Progenitor cell of endocrine pancreas (in vitro differentiated cells): ENCODE measurements at places on chromosomes 12 and 14. TPM values are rescaled to one million over a fixed set of nuclear protein-coding genes. Genes with fewer than 3 reads are reported as not detected.

DNA sequence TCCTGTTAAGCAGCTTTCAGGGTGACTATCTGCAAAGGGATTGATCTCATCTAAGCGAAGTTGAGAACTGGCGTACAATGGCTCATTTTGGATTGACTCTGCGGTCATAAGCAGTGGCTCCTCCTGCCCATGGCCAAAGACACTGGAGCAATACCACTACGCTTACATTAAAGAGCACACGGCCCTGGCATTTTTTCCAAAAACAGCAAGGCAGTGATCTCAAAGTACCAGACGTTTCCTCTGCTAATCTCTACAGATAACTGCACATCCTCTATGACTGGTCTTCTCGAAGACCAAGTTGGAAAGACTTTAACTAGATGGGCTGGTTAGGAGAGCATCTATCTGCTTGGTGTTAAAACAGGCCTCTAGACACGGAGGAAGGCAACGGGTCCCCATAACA is 2.7 kb downstream of the PITPNM2 start:
- H3K36me3 ChIP-seq = no peaks in the 10 kb centered on the region
- peaks cover 62% of the 10 kb centered on the region for H3K27me3 ChIP-seq
- peak overlapping the region; percentile 36 for H3K4me3 ChIP-seq
- peaks cover 8% of the 10 kb centered on the region for H3K4me1 ChIP-seq
- no peak overlapping the region for H3K27ac ChIP-seq

DNA sequence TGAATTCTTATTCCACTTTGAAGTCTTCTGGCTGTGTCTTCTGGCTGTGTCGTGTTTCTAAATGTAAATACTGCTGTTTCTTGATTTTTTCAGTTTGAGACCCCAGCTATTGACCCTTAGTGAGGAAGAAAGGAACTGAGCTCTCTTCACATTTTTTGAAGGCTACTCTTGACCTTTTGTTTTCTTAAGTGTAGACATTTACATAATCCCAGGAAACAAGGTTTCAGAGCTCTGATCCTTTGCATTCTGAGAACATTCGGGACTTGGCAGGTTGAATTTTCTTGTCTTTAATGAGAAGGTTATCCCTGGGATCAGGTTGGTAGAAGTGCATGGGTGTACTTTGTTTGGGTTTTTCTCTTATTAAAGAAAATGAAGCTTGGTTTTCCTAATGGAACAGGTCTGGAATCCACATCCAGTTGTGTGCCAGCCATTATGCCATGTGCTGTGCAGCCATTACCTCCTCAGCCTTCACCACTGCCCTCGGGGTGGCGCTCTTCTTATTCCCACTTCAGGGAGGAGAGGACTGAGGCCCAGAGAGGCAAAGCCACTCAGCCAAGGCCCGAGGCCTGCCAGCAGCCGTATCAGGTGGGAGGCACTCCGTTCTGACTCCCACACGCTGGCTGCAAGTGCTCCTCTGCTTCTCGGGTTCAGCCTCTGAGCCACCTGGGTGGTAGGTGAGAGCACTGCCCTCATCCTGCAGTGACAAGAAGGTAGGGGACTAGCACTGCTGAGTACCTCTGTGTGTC is 120.9 kb downstream of the BEGAIN start:
- H3K36me3 ChIP-seq = peaks cover 3% of the 10 kb centered on the region
- no peak overlapping the region for H3K4me3 ChIP-seq
- peaks cover 1% of the 10 kb centered on the region for H3K4me1 ChIP-seq
- H3K27me3 ChIP-seq = peaks cover 11% of the 10 kb centered on the region

- no peak for DNase-seq
- H3K27me3 ChIP-seq = no peaks in the 10 kb centered on the region
- H3K4me1 ChIP-seq = peaks cover 2% of the 10 kb centered on the region
- no peak overlapping the region for H3K4me3 ChIP-seq
These were observed 11.7 kb downstream of the KDM2B start for GRCh38 chr12:121568971-121569751.

DNA sequence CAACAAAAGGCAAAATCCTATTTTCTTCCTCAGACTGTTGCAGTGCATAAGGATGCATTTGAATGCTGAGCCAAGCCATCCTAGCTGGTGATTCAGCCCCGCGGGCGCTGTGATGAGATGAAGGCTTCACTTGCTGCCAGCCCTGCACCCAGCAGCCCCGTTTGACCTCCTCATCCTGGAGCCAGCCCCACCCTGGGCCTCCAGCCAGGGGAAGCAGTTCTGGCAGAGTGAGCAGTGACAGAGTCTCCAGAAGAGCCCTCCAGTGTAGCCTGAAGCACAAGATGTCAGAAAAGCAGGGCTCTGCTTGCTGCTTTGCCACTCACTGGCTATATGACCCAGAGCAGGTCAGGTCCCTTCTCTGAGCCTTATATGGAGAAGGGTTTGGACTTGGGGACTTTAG is 96.2 kb upstream of the HSPB8 start:
- no peak overlapping the region for H3K27ac ChIP-seq
- peaks cover 60% of the 10 kb centered on the region for H3K27me3 ChIP-seq
- H3K4me1 ChIP-seq = peaks cover 4% of the 10 kb centered on the region

DNA sequence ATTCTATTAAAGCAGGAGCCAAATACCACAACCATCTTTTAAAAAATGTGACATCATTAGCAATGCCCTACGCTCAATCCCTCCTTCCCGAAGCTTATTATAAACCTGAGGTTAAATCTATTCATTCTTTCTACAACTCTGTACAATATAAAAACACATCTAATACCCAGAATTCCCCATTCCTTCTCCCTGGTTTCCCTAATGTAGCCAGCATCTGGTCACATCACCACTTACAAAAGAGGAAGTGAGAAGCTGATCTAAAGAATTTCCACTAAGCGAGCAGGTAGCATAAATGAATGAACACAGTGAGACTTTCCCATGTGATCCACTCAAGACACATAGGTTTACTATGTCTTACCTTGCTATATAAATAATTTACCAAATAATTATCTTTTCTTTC is 90.4 kb downstream of the LRP6 start:
- H3K36me3 ChIP-seq = peaks cover 40% of the 10 kb centered on the region
- peaks cover 15% of the 10 kb centered on the region for H3K4me1 ChIP-seq
- H3K27me3 ChIP-seq = no peaks in the 10 kb centered on the region
- DNase-seq = no peak
- H3K27ac ChIP-seq = no peak overlapping the region

- H3K4me3 ChIP-seq = no peak overlapping the region
- H3K4me1 ChIP-seq = no peaks in the 10 kb centered on the region
- no peak overlapping the region for H3K27ac ChIP-seq
- H3K36me3 ChIP-seq = peaks cover 3% of the 10 kb centered on the region
These were observed 242.1 kb upstream of the ARHGAP5 start for GRCh38 chr14:31835049-31835448.

DNA sequence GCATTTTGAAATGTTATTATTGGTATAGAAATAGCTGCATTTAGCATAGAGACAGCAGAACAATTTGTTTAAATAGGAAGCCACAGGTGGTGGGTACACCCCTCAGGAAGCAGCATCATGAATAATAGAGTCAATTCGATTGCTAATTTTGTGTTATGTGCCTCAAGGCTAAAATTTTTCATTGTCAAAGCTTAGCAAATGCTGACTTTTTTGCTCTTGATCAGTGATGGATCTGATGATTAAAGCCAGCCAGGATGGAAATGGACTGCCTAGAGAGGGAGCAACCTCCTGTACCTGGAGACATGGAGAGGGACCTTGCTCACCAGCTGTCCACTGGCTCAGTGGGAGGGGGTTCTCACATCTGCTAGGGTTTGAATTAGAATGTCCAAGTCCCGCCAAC is 4.5 kb upstream of the KRT8 start:
- no peak overlapping the region for H3K27ac ChIP-seq
- DNase-seq = no peak
- H3K4me3 ChIP-seq = no peak overlapping the region
- H3K36me3 ChIP-seq = no peaks in the 10 kb centered on the region

DNA sequence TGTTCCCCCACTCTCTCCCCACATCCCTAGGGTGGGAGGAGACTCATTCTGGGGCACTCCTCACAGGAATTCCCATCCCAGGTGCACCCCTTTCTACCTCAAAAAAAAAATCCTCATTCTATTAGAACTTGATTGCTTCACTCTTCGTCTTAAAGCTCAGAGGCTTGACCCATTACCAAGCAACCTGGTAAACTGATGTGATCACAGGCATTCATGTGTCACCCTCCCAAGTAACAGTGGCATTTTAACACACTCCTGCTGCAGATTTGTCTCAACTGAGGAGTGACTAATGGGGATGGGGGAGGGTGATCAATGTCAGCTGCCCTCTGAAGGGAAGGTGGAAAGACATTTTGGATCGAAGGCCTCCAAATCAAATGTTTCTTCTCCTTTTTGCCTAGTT is 78.1 kb upstream of the PTHLH start:
- no peaks in the 10 kb centered on the region for H3K4me1 ChIP-seq
- H3K4me3 ChIP-seq = no peak overlapping the region
- no peak overlapping the region for H3K27ac ChIP-seq
- no peaks in the 10 kb centered on the region for H3K27me3 ChIP-seq

DNA sequence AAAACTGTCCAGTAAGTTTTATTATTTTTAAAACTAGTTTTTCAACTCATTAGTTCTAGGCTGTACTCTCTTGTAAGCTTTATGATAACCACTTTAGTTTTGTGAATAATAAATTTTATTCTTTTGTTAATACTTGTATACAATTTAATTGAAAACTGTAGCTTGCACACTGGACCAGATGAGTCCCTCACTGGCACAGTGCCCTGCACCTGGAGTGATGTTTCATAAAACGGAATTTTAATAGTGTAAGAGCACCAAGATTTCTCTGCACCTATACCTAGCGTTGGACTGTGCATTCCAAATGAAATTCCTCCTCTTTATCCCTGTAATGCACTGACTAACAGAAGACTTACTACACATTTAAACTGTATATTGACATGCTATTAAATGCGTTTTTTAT is 80.8 kb downstream of the PRIMA1 start:
- H3K27ac ChIP-seq = no peak overlapping the region
- H3K4me3 ChIP-seq = no peak overlapping the region
- no peaks in the 10 kb centered on the region for H3K36me3 ChIP-seq
- no peak for DNase-seq
- peaks cover 4% of the 10 kb centered on the region for H3K27me3 ChIP-seq

DNA sequence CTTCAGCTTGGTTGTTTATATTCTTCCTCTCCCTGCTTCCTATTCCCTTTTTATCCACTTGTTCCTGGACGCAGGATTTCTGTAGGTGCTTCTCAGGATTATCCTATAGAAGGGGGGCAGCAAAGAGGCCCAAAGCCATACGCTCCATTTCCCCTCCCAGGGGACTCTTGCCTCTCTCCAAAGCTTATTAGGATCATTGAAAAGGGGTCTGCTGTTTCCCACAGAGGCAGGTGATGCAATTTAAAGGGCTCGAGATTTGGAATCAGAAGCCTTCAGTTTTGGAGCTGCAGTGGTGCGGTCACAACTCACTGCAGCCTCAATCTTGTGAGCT is 31.5 kb upstream of the SYNDIG1L start:
- peaks cover 7% of the 10 kb centered on the region for H3K27me3 ChIP-seq
- no peak for DNase-seq
- no peaks in the 10 kb centered on the region for H3K4me1 ChIP-seq
- H3K27ac ChIP-seq = peak overlapping the region; percentile 67

DNA sequence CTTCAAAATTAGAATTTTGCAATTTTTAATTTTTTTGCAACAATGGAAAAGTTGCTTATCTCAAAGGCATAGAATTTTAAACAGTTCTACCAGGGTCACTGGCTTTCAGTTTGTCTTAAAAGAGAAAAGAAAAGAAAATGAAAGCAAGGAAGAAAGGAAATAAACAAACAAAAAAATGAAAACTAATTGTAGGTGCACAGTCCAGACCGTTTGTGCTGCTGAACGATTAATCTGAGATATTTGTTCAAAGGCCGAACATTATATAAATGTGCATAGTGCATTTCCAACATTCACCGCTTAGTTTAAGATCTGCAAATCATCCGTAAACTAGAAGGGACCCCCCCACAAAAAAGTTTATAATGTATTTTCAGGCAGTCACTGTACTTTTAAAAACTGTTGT is 5.5 kb upstream of the OTX2 start:
- DNase-seq = no peak
- H3K27me3 ChIP-seq = peaks cover 89% of the 10 kb centered on the region
- peaks cover 3% of the 10 kb centered on the region for H3K4me1 ChIP-seq
- no peaks in the 10 kb centered on the region for H3K36me3 ChIP-seq

Gene IL22
- not detected in 2 replicates for total RNA-seq

Gene FOXN4
- total RNA-seq = 0.33 and 0.34 TPM in 2 replicates

Gene LHX5
- total RNA-seq = 0.41 and 0.78 TPM in 2 replicates

Gene ANO2
- total RNA-seq = 2.8 and 3.5 TPM in 2 replicates

Gene TMEM119
- total RNA-seq = 0.24 TPM in 1 of 2 replicates, not detected in the other

Gene SYT10
- 1.1 and 1.2 TPM in 2 replicates for total RNA-seq

Gene ARID4A
- 31.5 and 35.1 TPM in 2 replicates for total RNA-seq

Gene ZDHHC22
- 0.13 and 0.14 TPM in 2 replicates for total RNA-seq

Gene TAC3
- total RNA-seq = 4.1 and 5.3 TPM in 2 replicates
